Right hindlimb (tissue), 1 donor: ENCODE measurements at places on chromosomes 7 and 10.

DNA sequence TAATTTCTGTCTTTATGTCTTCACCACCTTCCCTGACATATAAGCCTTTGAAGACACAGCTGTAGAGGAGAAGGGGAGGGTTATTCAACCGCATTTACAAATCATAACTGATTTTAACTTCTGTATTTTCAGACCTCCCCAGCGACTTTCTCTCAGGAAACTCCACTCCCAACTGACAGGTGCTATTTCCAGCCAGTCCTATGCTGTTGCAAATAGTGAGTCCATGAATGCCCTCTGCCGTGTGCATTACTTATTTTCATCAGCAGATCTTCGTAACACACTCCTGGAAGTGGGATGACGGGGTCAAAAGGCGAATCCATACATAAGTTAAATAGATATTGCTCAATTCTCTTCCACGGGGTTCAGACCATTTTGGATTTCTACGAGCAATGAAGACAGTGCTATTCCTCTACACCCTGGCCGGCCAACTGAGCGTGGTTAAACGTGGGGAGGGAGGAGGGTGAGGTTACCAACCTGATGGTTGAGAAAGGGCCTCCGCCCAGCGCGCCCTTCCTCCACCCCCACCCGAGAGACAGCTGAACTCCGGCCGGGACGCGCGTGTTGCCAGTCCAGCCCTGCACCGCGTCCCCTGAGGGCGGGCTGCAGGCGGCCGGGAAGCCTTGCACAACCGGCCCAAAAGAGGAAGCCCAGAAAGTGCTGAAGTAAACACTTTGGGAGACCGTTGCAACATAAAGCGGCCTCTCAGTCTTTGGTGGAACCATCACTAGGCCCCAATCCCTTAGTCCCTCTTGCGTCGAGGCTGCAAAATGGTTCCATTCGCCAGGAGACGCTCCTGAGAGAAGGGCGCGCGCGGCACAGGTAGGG is at the start of gene APBB1IP:
TSS of gene APBB1IP (plus strand) at position 705 of the 825 bp plus-strand sequence. CDS start 53,986 bp downstream, outside the sequence.
- DNase-seq: peak; percentile 48

- DNase-seq: no peak
Observed at GRCh38 chr10:25724241-25724640, 209.8 kb upstream of the MYO3A start.

DNA sequence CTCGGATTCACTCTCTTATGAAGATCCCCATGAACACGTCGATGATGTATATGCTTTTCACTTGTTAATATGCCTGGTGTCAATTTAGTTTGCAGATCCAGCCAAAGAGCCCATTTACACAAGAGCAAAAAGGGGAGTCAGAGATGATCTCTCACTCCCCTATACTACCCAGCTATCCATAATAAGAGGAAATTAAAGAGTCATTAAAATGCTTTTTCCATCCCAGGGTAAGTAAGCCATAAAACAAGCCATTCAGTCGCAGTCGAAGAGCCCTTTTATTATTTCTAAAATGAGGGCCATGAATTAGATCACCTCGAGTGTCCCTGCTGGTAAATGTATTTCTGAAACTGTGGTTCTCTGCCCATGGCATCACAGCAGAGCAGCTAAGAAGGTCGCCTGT is 41.2 kb downstream of the CHCHD3 start:
- DNase-seq: no peak

GRCh38 chr7:42765931-42766330 is 145.9 kb downstream of the C7orf25 start:
- no peak for DNase-seq

GRCh38 chr7:91372323-91372722 is 108.1 kb downstream of the FZD1 start:
- no peak for DNase-seq

GRCh38 chr7:55827577-55827976 is 35.0 kb downstream of the SEPTIN14 start:
- no peak for DNase-seq

DNA sequence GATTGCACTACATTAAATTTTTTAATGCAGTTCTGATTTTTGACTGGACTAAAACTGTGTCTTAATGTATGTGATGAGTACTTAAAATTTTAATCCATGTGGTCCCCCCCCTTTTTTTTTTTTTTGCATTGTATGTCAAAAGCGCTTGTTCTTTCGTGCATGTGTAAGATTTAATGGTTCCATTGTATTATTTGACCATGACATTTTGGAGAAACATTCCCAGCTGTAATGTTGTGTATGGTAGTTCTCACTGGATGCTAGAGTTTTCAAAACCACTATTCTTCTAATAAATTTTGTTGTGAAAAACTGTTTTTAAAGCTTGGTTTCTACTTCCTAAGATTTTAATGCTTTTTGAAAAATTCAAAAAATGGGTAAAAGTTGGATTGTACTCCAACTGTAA is 132.0 kb downstream of the LCOR start:
- no peak for DNase-seq

- DNase-seq: no peak
Observed at GRCh38 chr7:2417981-2418481, 14.6 kb downstream of the CHST12 start.

GRCh38 chr10:36341471-36341870 is 699.4 kb upstream of the FZD8 start:
- DNase-seq: no peak

DNA sequence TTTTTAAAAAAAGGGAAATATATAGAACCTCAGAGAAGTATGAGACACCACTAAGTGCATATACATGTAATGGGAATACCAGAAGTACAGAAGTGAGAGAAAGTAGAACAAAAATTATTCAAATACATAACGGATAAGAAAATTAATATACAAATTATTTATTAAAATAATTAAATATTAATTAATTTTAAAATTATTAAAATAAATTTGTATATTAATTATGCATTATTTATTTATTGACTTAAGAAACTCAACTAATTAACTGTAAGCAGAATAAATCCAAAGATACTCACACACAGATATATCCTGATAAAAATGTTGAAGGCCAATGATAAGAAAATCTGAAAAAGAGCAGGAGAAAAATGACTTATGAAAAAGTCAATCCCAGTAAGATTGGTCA is 1333.5 kb upstream of the CELF2 start:
- DNase-seq: no peak

GRCh38 chr7:43585562-43585961 is 2.7 kb downstream of the STK17A start:
- DNase-seq: no peak

DNA sequence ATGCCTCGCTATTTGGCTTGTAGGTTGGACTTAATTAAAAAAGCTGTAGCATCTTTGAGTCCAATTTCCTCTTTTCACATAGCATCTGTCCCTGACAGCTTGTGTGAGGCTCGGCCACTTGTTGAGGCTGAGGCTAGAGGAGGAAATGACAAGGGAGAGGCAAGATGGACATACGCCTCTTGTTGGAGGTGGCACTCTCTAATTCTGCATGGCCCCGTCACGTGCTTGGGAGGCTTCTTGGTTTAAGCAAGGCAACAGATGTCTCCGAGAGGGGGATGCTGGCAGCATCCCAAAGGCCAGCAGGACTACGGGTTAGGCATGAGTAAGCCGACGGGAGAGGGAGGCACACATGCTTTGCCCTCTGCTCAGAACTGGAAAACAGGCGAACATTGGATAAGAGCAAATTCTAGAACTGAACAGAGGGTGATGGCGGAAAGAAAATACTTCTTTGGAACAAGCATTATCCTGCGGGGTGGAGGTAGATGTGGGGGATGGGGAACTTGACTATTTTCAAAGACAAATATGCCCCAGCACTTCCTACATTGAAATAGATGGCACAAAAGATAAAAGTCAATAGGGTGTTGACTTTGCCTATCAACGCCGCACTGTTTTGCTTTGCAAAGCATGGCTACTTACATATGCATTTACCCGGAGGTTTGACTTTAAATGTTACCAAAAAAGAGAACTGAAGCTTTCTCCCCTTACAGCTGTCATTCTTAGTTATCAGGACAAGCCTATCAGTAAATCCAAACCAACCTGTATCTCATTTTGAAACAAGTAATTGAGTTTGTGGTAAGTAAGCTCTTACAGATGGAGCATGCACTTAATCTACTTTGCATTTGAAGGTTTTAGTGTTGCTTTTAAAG is 94.8 kb downstream of the CHN2 start:
- peak; percentile 75 for DNase-seq

GRCh38 chr10:8033812-8034465 is 20.5 kb upstream of the GATA3 start:
- no peak for DNase-seq

GRCh38 chr7:49099587-49100326 is 175.4 kb downstream of the CDC14C start:
- DNase-seq: no peak

DNA sequence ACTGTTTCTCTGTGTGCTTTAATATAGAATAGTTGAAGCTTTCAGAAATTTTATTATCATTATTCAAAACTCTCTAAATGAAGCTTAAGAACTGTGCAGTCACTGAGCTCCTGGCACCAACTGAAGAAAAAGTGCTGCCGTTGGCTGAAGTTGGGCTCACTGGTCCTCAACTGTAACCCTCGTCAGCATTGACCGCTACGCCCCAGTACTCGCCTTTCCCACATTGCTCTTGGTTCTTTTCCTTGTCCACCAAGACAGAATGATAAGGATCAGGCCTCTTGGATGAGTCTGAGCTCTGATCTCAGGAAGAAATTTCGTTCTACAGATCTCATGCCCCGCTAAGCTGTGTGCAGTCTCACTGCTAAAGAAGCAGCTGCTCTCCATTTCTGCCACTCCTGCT is 7.9 kb upstream of the TAF3 start:
- DNase-seq: no peak

DNA sequence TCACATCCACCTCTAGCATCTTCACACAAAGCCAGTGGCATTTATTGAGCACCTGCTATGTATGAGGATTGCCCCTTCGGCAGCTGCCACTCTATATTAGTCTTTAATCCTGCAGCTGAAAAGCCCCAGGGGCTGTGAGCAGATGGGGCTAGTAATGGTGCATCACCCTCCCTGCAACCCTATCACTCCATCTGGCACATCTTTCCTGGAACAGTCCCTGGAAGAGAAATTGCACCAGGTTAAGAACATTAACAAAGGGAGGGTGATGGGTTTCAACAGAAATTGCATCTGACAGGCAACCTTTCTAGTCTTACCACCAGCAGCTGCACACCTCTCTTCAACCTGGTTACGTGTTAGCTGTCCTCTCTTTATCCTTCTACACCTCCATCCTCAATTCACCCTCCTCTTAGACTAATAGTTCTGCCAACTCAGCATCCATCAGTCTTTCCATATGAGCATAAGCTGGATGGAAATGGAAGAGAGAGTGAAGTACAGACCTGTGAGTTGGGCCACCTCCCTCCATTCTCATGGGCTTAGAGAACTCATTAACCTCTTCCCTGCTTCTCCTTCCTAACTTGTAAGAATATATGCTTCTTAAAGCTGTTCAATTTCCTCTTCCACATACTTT is 168.6 kb upstream of the NEBL start:
- DNase-seq: no peak

- DNase-seq: no peak
Observed at GRCh38 chr7:108158776-108159175, 28.6 kb upstream of the LAMB4 start.

GRCh38 chr10:2985729-2986232 is 81.6 kb upstream of the PFKP start:
- DNase-seq: no peak

DNA sequence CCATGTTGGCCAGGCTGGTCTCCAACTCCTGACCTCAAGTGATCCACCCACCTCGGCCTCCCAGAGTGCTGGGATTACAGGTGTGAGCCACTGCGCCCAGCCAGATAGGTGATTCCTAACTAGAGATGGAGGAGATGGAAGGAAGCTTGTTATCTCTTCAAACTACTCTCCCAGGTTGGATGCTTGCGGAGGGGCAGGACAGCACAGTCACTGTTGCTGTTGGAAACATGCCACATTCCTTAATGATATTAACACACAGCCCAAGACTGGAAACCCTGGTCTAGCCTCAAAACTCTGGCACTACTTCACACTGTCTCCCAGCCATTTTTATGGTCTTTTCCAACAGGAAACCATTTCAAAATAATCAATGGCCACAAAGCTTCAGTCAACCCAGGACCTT is 468.8 kb upstream of the NRP1 start:
- DNase-seq: no peak

DNA sequence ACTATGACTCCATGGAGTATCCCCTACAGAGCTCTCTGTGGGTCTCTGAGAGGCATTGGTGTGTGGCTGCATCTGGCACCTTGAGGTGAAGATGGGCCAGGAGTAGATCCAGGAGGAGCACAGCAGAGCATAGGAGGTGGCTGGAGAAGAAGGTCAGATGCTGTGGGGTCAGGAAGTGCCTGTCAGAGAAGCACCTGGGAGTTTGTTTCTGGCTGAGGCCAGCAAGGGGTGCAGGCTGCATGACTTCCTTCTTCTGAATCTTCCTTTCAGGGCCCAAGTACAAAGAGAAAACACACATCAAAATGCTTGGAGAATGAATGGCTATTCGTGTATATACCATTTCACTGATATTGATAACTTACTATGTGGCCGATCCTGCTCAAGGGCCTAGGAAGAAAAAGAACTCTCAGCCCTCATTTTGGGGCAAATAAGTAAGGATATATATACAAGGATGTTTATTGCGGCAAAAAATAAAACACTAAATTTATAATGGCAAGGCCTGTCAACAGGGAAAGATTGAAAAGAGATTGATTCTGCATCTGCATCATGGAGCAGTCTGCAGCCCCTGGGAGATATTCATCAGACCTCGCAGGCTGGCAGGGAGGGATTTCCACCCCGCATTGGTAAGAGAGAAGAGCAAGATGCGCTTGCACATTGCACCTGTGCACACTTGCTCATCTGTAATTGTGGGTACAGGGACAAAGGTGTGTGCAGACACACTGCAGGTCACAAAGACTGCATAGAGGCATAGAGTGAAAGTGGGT is 39.2 kb downstream of the PTPRE start:
- DNase-seq: no peak

- no peak for DNase-seq
Observed at GRCh38 chr7:147670759-147671158, 919.8 kb upstream of the C7orf33 start.

DNA sequence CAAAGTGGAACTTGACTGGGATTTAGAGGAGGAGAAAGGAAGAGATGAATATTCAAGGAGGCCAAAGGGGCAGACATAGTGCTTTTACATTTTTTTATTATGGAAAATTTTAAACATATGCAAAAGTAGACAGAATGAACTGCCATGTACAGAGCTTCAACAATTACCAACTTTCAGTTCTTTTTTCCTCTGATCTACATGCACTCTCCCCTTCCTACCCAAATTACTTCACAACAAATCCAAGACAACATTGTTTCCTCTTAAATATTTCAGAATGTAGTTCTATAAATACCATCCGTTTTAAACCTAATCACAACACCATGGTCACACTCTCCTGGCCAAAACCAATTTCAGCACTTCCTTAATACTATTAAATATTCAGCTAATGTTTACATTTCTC is 83.5 kb upstream of the FZD1 start:
- no peak for DNase-seq

DNA sequence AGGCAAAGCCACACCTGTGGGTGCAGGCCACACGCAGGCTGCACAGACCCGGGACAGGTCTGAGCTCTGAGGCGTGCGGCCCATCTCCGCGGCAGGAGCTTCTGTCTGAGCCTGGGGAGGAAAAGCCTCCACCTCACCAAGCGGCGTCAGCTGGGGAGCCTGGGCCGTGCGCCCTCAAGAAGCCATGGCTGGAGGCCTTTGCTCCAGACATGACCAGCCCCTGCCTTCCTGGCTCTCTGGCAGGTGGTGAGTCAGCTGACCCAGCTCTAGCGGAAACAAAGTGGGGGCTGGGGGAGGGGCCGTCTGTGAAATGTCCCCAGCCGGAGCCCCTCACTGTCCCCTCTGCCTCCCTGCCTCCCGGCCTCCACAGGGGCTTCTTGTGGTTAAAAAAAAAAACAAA is 12.5 kb downstream of the GPER1 start:
- no peak for DNase-seq

GRCh38 chr10:659688-660141 is 29.8 kb downstream of the DIP2C start:
- DNase-seq: no peak

- no peak for DNase-seq
Observed at GRCh38 chr7:66255534-66256100, 50.5 kb downstream of the TPST1 start.
